ENCODE measurements at places on chromosomes 3 and 15. TPM values are rescaled to one million over a fixed set of nuclear protein-coding genes. Genes with fewer than 3 reads are reported as not detected.

Gene FETUB
- not detected for total RNA-seq

Gene ZDHHC23
- 15.0 TPM for total RNA-seq

Gene DET1
- 5.4 TPM for total RNA-seq

Gene SAMMSON
- not detected for total RNA-seq

Gene RBP2
- 2.1 TPM for total RNA-seq

Gene TUBGCP4
- total RNA-seq = 21.3 TPM

Gene ACP3
- total RNA-seq = 11.5 TPM

Gene SNTN
- not detected for total RNA-seq

Gene NR1I2
- total RNA-seq = not detected

- no peaks in the 10 kb centered on the region for H3K36me3 ChIP-seq
- H3K4me3 ChIP-seq = peak overlapping the region; percentile 21
- H3K27me3 ChIP-seq = no peaks in the 10 kb centered on the region
- H3K27ac ChIP-seq = no peak overlapping the region
- no peaks in the 10 kb centered on the region for H3K4me1 ChIP-seq
- DNase-seq = no peak
Measured at GRCh38 chr15:87570206-87570605, 686.3 kb downstream of the NTRK3 start.

DNA sequence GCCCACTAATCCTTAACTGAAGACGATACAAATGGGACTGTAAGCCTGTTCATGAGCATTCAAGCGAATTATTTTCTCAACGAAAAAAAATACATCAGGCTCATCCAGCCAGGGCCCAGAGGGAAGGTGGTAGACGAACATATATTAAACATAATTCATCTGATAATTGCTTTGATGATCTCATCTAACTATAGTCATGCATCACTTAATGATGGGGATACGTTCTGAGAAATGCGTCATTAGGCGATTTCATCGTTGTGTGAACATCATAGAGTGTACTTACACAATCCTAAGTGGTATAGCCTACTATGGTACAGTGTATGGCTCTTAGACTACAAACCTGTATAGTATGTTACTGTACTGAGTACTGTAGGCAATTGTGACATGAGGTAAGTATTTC, 10.0 kb upstream of the SPINK8 start:
- DNase-seq = no peak
- H3K4me1 ChIP-seq = no peaks in the 10 kb centered on the region
- no peak overlapping the region for H3K4me3 ChIP-seq
- H3K36me3 ChIP-seq = no peaks in the 10 kb centered on the region
- no peaks in the 10 kb centered on the region for H3K27me3 ChIP-seq

DNA sequence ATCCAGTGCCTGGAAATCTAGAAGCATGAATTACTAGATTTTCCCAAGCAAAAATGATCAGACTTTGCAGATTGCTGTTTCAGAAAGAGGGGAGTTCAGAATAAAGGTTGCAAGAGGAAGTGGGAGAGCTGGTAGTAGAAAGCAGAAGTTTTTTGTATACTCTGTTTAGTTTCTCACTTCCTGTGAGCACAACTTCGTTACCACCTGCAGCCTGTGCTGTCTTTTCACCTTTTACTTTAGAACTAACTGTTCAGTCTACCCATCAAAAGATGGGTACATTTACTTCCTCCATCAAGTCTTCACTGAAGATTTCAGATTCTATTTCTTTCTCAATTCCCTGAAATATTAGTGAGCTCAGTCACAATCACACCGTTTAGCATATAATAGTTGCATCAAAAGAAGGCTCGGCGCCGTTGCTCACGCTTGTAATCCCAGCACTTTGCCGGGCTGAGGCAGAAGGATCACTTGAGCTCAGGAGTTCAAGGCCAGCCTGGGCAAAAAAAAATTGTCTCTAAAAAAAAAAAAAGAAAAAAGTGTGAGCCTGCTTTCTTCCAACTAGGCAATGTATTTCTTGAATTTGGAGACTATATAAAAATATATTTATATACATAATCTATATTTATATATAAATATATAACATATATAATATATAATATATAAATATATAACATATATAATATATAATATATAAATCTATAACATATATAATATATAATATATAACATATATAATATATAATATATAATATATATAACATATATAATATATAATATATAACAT, 1.8 kb upstream of the CEP97 start:
- DNase-seq = no peak
- H3K4me1 ChIP-seq = peaks cover 9% of the 10 kb centered on the region
- no peaks in the 10 kb centered on the region for H3K36me3 ChIP-seq

GRCh38 chr3:143429628-143430514, 310.3 kb downstream of the CHST2 start:
- no peaks in the 10 kb centered on the region for H3K27me3 ChIP-seq
- H3K4me1 ChIP-seq = no peaks in the 10 kb centered on the region
- DNase-seq = no peak
- no peak overlapping the region for H3K27ac ChIP-seq
- no peaks in the 10 kb centered on the region for H3K36me3 ChIP-seq

- H3K4me3 ChIP-seq = no peak overlapping the region
- DNase-seq = no peak
- H3K4me1 ChIP-seq = peaks cover 8% of the 10 kb centered on the region
- H3K27ac ChIP-seq = no peak overlapping the region
- no peaks in the 10 kb centered on the region for H3K36me3 ChIP-seq
- no peaks in the 10 kb centered on the region for H3K27me3 ChIP-seq
Measured at GRCh38 chr3:190538288-190538687, 24.4 kb downstream of the IL1RAP start.

DNA sequence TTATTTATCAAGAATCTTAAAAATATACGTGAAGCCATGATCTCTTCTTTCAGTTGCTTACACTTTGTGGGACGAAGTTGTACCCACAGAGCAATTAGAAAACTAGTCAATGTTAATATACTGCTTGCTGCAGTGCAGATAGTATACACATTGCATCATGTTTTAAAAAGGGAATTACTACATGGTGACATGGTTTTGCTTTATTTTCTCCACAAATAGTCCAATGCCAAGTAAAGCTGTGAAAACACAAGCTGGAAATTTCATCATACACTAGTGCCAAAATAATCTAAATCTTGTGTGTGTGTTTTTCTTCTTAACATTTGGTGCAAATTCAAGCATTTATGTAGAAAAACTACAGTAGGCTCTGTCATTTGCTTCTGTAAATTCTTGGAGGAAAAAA, 233.0 kb downstream of the EPHA3 start:
- no peaks in the 10 kb centered on the region for H3K36me3 ChIP-seq
- no peaks in the 10 kb centered on the region for H3K27me3 ChIP-seq
- DNase-seq = no peak
- no peak overlapping the region for H3K4me3 ChIP-seq
- no peaks in the 10 kb centered on the region for H3K4me1 ChIP-seq
- H3K27ac ChIP-seq = no peak overlapping the region

DNA sequence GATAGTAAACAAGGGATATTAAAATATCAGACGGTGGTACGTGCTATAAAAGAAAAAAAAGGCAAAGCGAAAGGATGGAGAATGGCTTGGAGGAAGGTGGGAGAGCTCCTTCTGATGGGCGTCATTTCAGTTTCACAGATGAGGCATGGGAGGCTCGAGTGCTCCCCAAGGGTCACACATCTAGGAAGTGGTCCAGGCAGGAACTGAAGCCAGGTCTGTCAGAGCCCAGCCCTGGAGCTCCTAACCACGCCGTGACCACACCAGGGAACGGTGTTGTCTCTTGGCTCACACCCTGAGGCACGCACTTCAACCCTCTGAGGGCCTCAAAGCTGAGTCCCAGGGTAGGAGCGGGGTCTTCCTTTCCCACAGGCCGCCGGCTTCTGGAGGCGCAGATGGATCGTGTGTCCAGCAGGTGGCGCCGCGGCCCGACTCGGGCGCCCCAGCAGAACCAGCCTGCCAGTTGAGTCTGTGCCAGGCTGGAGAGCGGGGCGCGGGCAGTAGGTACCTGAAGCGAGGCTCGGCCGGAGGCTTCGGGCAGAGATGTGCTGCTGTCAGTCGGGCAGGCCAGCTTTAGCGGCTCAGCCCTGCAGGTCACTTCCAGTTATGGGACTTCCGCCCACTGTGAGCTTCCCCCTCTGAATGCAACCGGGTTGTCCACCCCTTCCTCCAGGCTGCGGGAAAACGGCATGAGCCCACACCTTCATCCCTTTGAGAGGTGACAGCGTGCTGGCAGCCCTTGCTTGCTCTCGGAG, 68.1 kb downstream of the SLC6A1 start:
- H3K27ac ChIP-seq = no peak overlapping the region
- H3K27me3 ChIP-seq = peaks cover 13% of the 10 kb centered on the region
- H3K36me3 ChIP-seq = no peaks in the 10 kb centered on the region
- DNase-seq = peak; percentile 87
- H3K4me3 ChIP-seq = peak overlapping the region; percentile 21

- no peak overlapping the region for H3K4me3 ChIP-seq
- DNase-seq = no peak
- no peaks in the 10 kb centered on the region for H3K27me3 ChIP-seq
- no peaks in the 10 kb centered on the region for H3K36me3 ChIP-seq
Measured at GRCh38 chr15:60710656-60711055, 231.7 kb upstream of the ICE2 start.

- no peak overlapping the region for H3K27ac ChIP-seq
- no peaks in the 10 kb centered on the region for H3K36me3 ChIP-seq
- no peaks in the 10 kb centered on the region for H3K4me1 ChIP-seq
- no peak for DNase-seq
Measured at GRCh38 chr3:178002113-178002512, 534.1 kb upstream of the KCNMB2 start.

DNA sequence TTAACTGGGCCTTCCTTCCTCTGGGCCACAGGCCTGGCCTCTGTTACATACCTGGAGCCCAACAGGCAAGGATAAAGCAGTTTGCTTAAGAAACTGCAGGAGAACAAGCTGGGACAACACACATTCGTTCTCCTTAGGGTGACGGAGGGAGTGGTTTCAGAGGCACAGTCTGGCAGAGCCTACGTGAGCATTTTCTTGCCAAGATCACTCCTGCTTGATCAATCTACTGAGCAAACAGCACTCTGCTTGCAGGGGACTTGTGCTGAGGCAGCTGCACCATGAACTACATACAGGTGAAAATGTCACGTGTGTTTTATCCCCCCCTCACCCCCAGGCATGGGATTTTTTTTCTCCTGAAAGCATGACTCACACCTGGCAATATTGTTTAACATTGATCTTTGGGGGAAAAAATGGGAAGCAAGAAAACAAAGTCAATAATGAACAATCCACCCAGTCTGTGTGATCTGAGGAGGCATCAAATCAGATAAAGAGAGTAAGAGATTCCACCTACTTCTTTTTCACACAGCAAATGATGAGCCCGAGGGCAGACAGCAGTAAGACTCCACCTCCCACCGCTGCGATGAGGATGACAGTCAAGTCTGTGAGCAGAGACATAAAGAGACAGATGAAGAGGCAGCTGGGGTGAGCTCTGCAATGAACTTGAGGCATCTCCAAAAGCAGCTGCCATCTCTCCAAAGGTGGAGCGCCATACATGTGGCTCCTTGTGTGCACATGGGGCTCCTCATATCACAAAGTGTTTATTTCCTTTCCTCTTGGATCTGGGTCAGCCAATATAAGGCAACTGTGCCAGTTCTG, 57.4 kb downstream of the CDCP1 start:
- no peaks in the 10 kb centered on the region for H3K27me3 ChIP-seq
- no peaks in the 10 kb centered on the region for H3K36me3 ChIP-seq
- no peaks in the 10 kb centered on the region for H3K4me1 ChIP-seq

DNA sequence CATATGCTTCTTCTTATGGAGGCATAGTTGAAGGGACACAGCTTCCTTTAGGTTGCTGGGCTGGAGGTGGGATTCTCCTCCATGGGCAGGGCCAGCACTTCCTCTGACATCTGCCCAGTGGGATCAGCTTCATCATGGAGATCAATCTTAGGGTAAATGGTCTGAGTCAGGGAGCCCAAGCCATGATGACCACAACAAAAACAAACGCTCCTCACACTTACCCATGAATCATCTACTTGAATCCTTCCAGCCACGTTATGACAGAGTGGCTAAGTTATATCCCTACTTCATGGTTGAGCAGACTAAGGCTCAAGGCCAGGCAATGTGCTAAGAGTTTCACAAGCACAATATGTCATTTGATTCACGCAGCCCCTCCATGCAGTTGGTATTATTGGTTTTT, 87.2 kb upstream of the NMNAT3 start:
- no peaks in the 10 kb centered on the region for H3K36me3 ChIP-seq
- no peak overlapping the region for H3K4me3 ChIP-seq
- no peaks in the 10 kb centered on the region for H3K27me3 ChIP-seq
- no peak for DNase-seq
- H3K4me1 ChIP-seq = no peaks in the 10 kb centered on the region

- no peaks in the 10 kb centered on the region for H3K36me3 ChIP-seq
- DNase-seq = no peak
- no peaks in the 10 kb centered on the region for H3K27me3 ChIP-seq
- no peak overlapping the region for H3K27ac ChIP-seq
- H3K4me3 ChIP-seq = no peak overlapping the region
- H3K4me1 ChIP-seq = no peaks in the 10 kb centered on the region
Measured at GRCh38 chr3:117510396-117510795, 800.8 kb downstream of the TUSC7 start.

- DNase-seq = no peak
- H3K27me3 ChIP-seq = no peaks in the 10 kb centered on the region
- no peak overlapping the region for H3K27ac ChIP-seq
Measured at GRCh38 chr3:56200251-56200650, 268.0 kb downstream of the ERC2 start.

DNA sequence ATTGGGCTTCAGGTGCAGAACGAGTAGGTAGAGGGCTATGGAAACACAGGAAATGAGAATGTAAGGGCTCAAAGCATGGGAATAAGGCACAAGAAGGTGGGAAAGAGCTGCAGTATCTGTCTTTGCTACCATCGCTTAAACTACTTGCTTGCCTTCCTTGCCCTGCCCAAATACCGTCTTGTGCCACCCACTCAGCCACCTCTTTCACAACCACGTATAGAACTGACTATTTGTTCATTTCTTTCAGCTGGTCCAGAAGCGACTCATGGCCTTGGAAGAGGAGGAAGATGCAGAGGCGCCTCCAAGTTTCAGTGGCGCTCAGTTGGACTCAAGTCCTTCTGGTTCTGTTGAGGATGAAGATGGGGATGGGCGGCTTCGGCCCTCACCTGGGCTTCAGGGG, 11.8 kb downstream of the LPCAT4 start:
- no peaks in the 10 kb centered on the region for H3K27me3 ChIP-seq
- H3K4me1 ChIP-seq = no peaks in the 10 kb centered on the region
- no peak overlapping the region for H3K4me3 ChIP-seq
- H3K36me3 ChIP-seq = peaks cover 18% of the 10 kb centered on the region

GRCh38 chr3:11465744-11466616, 177.7 kb downstream of the VGLL4 start:
- H3K4me3 ChIP-seq = no peak overlapping the region
- H3K27ac ChIP-seq = peak overlapping the region; percentile 48

- peaks cover 26% of the 10 kb centered on the region for H3K4me1 ChIP-seq
- no peaks in the 10 kb centered on the region for H3K27me3 ChIP-seq
- H3K36me3 ChIP-seq = peaks cover 8% of the 10 kb centered on the region
- H3K4me3 ChIP-seq = no peak overlapping the region
Measured at GRCh38 chr3:11382146-11382745, 110.0 kb downstream of the ATG7 start.

Measured in upper lobe of right lung (tissue), 1 donor.